ENCODE measurements at places on chromosomes 7 and 10.

- DNase-seq: no peak
Observed at GRCh38 chr7:110595694-110596093, 495.2 kb upstream of the LRRN3 start.

GRCh38 chr10:101020427-101021075 lies 10.4 kb downstream of the PDZD7 start:
- DNase-seq: no peak

DNA sequence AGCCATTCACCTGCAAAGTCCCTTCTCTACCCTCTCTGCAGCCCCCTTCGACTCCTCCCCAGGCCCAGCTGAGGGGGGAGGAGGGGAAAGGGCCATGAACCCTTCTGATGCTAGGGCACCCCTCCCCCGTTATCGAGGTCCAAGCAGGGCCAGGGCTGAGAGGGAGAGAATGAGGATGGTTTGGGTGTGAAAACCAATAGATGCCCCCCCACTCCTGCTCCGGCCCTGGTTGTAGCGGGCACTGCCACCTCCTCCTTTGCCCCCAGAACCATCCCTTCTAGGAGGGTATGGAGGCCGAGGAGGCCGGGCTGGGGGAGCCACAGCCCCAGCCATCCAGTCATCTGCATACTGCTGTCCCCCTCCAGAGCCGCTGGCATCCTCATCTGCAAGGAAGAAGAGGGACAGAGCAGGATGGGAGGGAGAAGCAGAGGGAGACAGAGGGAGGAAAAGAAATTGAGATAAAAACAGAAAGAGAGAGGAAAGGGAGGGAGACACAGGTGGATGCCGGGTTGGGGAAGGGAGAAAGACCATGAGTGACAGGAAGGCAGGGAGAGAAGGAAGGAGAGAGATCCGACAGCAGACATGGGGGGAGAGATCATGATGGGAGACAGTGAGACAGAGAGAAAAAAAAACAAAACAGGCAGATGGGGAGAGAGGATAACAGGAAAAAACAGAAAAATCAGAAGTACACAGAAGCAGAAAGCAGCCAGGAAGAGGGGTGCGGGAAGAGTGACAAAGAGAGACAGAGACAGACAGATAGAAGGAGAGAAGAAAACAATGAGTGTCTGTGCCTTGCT lies 1.9 kb upstream of the GAL3ST4 start:
- no peak for DNase-seq

GRCh38 chr10:91593366-91593765 lies 39.5 kb downstream of the PPP1R3C start:
- DNase-seq: no peak

DNA sequence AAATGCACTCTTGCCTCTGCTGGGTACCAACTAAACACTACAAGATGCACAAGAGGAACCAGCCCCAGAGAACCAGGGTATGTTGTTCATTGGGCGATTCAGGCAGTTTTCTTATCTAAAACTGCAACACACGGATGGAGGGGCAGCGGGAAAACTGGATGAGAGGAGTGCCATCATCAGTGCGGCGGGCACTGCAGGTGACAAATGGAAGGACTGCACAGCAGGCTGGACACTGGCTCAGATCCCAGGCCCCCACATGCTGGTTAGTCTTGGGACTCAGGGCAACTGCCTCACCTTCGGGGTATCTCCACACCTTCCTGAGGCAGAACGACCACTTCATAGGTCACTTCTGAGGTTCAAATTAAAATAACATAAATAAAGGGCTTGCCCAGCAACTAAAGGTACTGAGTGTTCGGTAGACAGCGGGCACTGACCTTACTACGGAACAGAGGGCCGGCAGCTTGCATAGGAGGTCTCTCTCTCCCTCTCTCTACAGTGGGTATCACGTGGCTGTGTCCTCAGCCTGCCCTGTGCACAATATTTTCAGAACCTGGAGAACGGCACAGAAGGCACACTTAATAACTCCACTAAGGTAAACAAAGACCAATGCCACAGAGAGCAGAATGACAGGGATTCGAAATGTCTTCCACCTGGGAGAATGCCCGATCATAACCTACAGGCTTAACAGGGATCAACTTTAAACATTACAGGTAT lies 72.1 kb downstream of the GRB10 start:
- DNase-seq: no peak

DNA sequence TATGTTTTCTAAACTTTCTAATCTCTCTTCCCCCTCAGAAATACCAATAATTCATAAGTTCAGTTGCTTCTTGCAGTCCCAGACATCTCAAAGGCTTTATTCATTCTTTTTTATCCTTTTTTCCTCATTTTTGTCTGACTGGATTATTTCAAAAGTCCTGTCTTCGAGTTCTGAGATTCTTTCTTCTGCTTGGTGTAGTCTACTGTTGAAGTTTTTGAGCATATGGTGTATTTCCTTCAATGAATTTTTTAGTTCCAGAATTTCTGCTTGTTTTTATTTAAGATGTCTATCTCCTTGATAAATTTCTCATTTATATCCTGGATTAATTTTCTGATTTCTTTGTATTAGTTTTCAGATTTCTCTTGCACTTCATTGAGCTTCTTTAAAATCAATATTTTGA lies 8.4 kb downstream of the TMEM140 start:
- DNase-seq: no peak

DNA sequence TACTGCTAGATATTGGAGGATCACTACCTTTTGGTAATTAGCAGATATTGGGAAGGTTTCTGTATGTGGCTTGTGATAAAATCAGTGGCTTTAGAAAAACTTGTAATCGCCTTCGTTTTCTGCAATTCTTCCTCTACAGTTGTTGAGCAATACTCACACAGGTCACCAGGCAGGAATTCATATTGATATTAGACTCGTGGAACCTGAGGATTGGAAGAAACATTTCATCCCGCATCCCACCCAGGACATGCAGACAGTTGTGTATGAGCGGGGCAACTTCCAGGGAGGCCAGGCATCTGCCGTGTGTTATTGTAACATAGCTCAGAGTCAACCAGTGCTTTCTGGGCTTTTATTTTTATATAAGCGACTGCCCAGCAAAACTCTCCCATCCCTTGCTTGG lies 821.3 kb downstream of the LRMDA start:
- no peak for DNase-seq

- DNase-seq: no peak
Observed at GRCh38 chr7:114342431-114343179, 72.0 kb upstream of the FOXP2 start.

DNA sequence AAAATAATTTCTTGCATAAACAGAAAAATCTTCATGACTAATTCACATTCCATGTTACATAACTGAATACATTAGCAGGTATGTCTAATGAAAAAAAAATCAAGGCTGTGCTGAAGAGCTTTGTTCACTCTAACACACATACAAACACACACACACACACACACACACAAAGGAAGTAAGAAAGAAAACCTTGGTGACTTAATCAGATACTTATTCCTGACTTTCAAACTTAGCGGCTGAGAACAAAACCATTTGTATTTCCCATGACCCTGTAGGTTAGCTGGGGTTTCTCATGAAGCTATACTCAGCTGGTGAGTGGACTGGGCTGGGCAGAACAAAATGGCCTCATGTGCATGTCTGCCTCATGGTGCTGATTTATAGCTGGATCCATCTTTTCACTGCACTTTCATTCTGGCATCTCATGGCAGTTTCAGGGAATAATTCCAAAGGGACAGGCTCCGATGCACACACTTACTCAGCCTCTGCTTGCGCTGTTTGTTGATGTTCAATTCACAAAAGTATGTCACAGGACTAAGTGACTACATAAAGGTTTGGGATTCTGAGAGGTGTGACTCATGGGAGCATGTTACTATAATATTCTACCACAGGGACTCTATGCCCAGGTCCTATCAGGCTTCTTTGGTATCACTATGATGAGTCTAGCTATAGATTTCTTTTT lies 161.2 kb downstream of the PCLO start:
- DNase-seq: no peak

DNA sequence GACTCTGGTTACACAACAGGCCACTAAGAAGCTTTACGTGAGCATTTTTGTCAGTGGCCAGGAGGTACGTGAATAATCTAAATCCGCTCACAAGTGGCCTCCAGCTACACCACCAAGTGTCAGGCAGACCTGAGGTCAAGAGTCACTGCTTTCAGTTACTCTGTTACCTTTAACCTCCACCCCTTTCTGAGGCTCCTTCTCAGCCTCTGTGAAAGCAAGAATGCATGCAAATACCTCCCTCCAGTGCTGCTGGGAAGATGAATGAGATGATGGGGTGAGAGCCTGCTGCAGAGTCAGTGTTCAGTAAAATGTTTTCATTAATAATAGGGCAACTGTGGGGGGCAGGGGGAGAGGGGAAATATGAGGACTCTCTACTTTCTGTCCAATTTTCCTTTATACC lies 11.2 kb downstream of the DDC start:
- no peak for DNase-seq

DNA sequence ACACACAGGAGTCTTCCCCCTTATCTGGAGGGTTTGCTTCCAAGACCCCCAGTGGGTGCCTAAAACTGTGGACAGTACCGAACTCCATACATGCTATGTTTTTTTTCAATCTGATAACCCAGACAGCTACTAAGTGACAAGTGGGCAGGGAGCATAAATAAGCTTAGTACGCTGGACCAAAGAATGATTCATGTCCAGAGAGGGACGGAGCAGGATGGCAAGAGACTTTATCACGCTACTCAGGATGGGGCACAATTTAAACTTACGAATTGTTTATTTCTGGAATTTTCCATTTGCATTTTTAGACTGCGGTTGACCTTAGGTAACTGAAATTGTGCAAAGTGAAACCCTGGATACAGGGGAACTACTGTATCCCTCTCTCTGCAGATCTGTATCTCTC lies 410.0 kb upstream of the MKI67 start:
- DNase-seq: no peak

- DNase-seq: no peak
Observed at GRCh38 chr10:58887474-58887873, 289.0 kb upstream of the PHYHIPL start.

DNA sequence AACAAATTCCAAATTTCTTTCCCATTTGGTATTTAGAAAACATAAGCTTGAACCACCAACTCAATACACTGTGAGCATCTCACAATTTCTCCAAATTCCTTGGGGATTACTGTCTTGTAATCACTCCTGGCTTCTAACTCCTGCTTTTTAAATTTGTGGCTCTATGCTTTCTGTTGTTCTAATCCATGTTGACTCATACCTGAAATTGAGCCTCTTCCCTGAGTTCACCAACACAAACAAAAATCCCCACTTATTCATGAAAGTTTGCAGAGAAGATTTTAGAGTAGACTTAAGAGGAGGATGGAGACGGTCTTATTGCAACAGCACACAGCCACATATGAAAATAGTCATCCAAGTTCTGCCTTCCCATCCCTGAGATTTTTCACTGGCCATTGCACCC lies 252.5 kb downstream of the PTEN start:
- no peak for DNase-seq

- DNase-seq: no peak
Observed at GRCh38 chr10:20658158-20658557, 239.0 kb downstream of the NEBL start.

DNA sequence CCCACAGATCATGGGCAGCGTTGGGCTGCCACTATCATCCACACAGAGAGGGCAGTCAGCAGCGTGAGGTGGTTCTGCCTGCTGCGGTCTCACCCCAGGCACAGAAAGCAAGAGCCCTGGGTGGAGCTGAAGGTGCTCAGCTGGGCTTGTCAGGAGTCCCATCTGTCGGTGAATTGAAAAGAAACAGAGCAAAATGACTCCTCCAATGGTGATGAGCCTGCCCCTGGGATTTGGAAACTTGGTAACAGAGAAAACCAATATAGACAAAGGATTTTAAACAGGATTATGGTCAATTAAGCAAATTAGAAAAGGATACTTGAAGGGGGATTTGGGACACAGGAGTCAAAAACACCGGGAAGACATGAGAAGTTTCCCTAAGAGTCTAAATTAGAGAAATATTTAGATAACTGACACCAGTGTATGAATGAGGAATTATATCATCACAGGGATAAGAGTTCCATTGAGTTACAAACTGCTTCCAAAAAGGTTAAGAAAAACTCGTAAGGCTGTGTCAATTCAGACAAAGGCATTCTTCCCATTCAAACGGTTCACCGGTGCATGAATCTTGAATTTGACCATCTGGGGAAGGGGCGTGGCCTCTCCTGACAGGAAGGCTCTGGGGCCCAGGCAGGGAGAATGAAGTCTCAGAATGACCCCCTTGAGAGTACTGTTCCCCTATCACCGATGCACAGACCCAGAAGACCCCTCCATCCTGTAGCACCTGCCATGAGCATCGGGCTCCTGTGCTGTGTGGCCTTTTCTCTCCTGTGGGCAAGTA lies 70.0 kb upstream of the PRSS58 start:
- no peak for DNase-seq

- DNase-seq: no peak
Observed at GRCh38 chr10:17673471-17674061, 29.6 kb downstream of the STAM start.

GRCh38 chr7:29606830-29607229 lies 43.2 kb downstream of the PRR15 start:
- no peak for DNase-seq

DNA sequence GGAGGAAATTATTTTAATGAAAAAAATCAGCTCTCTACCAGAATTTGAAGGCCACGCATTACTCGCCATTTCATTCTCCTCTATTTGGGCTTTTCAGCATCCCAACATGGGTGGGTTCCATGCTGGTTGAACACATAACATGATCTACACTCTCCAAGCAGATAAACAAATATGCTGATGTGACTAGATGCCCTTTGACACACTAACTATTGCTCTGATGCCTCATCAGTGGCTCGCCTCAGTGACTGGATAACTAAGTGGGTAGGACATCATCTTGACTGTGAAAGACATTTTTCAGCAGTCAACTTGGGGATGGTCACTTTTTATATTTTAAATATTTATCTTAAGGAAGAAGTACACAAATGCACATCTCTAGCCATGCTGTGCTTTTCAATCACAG lies 113.9 kb upstream of the LAMB4 start:
- no peak for DNase-seq

DNA sequence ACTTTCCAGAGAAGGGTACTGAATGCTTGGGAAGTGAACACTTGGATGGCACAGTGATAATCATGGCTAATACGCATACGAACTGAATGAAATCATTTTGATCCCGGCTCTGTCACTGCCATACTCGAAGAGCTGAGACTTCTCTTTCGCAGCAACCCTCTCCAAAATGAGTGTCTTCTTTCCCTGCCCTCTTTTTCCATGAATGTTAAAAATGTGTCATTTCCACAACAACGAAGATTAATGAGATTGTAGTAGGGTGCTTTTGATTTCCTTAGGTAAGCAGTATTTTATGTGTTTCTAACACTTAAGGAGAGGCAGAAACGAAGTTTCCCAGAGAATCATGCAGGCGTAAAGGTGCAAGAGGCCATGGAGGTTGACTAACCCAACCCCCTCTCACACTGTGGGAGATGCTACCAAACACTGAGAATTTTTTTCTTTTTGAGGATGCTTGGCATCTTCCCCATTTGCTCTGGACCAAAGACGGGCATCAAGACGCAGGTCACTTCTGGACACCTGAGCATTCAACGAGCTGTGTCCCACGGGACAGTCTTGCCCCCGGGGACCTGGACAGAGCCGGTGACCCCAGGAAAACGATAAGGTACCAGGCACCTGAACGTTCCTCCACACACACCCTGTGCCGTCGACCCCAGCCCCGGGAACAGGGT lies 823 bp downstream of the COPG2 start:
- no peak for DNase-seq
